Central memory CD8-positive, alpha-beta T cell (primary cell): ENCODE measurements at places on chromosomes 13 and 19.

DNA sequence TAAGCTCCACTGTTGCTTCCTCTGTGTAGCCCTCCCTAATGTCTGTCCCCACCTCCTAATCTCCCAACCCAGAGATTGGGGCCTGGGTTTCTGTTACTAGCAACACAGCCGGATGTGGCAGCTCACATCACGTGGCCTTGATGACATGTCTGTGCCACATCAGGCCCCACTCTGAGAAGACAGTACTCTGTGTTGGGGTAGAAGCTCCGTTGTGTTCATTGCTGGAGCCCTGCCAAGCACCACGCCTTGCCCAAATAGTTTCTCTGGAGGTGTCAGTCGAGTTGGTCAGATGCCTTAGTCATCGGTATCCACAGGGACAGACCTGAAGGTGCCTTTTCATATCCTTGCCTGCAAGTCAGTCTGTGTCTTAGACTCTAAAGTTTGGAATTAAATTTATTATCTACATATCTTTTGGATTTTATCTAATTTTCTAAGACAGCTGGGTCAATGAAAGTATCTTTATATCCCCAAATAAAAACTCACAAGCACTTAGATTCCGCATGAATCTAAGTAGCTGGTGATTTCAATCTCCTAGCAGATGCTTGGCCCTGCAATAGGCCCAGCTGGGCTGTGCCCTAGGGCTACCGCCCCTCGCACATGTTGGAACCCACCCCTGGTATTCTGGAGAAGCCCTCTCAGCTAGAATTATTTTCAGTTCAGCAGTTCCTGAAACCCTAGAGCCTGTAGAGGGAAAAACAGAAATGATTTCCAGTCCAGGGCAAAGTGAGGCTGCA lies 204.0 kb upstream of the TSHZ3 start:
- DNase-seq = no peak

- no peak for DNase-seq
Measured at GRCh38 chr13:74015137-74015536, 119.1 kb downstream of the KLF12 start.

DNA sequence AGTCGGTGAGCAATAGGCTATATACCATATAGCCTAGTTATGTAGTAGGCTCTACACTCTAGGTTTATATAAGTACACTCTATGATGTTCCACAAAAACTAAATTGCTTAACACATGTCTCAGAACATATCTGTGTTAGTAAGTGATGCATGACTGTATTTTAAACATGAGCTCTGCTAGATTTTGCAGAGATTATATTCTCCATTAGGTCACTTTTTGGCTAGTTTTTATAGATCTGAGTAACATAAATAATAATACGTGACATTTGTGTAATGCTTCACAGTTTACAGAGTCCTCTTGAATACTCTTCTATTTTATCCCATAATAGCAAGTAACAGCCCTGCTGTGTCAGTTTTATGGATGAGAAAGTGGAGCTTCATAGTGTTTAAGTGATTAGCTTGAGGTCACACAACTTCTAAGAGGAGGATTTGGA lies 47.8 kb downstream of the NDFIP2 start:
- no peak for DNase-seq

- DNase-seq = no peak
Measured at GRCh38 chr13:51047434-51048165, 63.5 kb downstream of the C13orf42 start.

- DNase-seq = no peak
Measured at GRCh38 chr19:29436591-29437103, 89.1 kb upstream of the VSTM2B start.

GRCh38 chr13:66345971-66346370 lies 884.2 kb downstream of the PCDH9 start:
- DNase-seq = no peak

GRCh38 chr13:28717170-28717569 lies 1.6 kb downstream of the SLC46A3 start:
- DNase-seq = no peak

DNA sequence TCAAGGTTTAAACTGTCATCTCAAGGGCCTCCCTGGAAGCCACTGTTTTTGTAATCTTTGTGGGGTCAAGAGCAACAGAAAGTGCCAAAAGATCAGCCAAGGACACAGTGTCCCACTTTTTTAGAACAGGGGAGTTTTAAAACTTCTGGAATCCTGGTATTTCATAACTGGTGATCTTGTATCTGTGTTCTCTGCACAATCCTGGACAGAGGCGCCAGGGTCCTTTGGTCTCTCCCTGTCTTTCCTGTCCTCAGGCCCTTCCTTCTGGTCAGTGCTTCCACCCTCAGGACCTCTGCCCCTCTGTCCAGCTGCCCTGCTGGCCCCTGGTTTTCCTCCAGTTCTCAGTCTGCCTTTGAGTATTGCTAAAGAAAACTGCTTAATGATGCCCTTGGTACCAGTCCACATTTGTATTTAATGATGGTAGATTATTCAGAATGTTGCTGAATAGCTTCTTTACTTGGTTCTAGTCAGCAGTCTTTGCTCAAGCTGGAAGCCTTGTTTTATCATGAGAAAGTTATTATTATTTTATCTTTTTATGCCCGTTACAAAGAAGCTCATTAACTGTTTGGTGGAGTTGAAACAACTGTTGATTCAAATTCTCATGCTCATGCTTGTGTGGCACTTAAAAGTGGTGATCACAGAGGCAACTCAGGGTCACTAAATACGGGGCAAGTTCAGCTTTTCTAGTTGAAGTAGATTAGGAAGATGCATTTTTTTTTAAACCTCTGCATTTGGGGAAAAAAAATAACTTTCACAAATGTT lies 47.5 kb downstream of the WASF3 start:
- no peak for DNase-seq

DNA sequence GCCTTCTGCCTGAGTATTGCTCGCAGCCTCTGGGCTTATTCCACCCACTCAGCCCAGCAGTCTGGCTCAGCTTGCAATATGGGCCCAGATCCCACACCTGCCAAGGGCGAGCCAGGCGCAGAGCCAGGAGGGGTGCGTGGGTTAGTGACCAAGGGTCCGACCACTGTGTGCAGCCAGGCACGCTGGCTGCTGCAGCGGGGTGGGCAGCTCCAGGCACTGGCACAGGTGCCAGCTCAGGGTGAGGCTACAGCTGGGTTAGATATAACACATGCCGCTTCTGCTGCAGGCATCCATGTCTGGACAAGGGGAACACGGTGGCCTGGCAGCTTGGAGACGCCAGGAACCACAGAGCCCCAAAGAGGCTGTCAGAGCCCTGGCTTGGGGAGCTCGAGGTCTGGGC lies 12.6 kb upstream of the URAD start:
- DNase-seq = no peak

DNA sequence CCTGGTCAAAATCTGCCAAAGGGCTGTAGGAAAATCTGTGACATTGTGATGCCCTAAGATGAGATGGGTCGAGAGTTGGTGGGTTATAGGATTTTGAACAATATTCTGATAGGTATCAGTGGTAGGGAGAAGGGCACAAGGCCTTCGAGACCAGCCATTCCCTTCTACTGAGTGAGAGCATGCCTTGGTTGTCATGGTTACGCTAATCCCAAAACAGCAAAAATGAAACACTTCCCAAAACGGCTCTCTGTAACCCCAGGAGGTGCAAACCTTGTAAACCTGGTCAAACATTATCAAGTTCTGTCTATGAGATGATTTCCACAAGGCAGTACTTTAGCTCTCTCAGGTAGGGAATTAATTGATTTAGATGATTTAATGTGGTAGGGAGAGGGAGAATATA lies 158.7 kb upstream of the RNF113B start:
- DNase-seq = no peak

- no peak for DNase-seq
Measured at GRCh38 chr19:1223018-1223855, 14.6 kb downstream of the CBARP start.

DNA sequence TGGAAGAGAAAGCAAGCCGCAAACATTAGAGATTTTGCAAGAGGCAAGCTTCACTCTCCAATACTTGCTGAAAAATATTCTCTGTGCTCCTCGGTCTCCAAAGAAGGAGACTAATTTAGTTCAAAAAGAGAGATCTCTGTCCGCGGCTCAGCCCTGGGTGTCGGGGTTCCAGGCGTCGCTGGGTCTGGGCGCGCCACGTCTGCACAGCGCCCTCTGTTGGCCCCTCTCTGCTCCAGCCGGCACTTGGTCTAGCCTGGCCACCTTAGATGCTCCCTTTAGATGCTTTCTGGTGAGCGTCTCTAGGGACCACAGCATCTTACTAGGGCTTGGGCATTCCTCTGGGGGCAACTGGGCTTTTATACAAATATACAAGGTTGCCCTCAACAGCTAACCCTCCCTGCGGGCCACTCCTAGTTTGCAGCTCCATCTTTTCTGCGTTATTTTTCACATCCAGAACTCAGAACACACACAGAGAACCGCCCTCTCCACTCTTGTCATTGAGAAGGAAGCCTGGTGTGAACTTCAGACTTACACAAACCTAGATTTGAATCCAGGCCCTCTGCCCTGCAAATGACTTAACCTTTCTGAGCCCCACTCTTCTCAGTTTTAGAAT lies 78.3 kb downstream of the CYSLTR2 start:
- DNase-seq = peak; percentile 41

DNA sequence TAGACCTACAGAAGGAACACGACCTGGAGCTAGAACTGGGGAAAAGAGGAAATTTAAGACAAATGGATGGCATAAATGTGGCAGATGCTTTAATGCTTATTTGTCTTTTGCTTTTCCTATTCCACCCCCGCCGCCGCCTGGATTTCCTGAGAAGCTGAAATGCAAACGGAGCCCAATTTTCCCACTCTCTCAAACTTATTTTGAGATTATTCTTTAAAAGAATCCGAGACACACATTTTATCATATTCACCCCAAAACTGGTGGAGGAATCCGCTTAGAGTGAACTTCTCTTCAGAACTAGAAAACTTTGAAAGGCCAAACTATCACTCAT lies 5.8 kb downstream of the POU4F1 start:
- no peak for DNase-seq
